ENCODE measurements at places on chromosomes 11 and 22.

- DNase-seq: no peak
Observed at GRCh38 chr22:44889255-44889878, 120.4 kb downstream of the PHF21B start.

DNA sequence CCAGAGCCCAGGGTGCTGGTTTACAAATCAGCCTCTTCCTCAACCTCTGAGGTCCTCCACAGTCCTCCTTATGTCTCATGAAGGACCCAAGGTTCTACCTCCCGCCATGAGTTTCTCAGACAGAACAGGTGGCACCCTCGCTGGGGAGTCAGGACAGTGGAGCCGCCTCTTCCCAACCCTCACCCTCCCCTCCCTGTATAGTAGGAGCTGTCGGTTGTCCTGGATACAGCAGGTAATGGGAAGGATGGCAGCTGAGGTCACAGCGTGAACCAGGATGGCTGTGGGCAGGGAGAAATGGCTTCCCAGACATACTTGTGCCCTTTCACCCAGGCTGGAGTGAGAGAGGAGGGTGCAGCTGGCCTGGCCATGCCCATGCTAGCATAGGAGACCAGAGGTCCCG lies 134.6 kb downstream of the CHST1 start:
- DNase-seq: no peak

DNA sequence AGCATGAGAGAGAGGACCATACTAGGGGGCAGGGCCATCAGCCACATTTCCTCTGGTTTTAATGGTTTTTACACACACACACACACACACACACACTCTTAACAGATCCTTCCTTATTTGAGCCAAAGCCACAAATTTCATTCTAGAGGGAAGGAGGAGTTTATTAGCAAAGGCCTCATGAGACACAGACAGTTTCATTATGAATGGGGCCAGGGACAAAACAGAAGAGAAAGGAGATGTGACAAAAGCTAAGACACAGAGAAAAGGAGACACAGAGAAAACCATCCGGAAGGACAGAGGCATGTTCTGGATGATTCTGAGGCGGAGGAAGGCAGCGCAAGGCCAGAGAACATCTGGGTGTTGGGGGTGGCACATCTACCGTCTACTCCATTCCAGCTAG lies 32.2 kb upstream of the ARFGAP3 start:
- no peak for DNase-seq

DNA sequence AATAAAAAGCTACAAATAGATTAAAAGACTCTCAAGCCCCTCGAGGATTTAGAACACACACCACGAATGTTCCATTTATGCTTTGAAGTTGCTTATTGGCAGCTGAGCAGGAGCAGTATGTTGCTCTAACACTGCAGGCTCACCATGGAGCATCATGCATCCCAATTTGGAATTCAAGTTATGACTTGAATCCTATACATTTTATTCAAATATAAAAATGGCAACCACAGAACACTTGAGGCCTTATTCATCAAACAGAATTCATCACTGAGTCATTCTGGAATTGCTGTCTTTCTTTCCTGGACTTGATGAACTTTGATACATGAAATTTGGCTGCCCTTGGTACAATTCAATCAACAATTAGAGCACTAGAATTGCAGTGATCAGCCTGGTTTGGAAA lies 24.5 kb upstream of the BLID start:
- DNase-seq: no peak

- DNase-seq: no peak
Observed at GRCh38 chr11:73249304-73249703, 22.8 kb upstream of the P2RY6 start.

DNA sequence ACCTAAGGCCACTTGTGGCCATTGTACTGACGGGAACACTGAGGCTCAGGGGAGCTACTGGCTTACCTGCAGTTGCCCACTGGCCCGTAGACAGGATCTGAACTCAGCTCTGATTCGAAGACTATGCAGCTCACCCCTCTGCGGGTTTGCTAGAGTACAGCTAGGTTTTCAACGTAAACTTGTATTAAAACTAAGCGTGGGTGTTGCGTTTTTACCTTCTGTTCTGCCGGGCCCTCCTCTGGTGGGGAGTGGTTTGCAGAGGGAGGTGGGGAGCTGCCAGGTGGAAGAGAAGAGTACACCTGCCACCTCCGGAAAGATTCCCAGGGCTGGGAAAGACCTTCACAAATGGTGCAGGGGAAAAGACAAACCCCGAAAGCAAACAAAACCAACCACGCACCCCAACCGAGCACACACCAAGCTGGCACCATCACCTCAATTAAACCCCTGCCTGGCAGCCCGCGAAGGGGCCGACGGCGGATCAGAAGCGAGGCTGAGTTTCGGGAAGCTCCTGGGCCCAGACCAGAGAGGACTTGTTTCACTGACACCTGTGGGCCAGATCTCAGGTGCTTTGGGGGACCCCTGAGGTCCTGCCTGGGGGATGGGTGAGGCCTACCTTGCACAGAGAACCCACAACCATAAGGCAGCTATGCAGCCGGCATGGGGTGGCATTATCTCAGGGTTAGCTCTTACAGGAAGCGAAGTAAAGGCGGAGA lies 37.7 kb downstream of the SHISAL1 start:
- no peak for DNase-seq

DNA sequence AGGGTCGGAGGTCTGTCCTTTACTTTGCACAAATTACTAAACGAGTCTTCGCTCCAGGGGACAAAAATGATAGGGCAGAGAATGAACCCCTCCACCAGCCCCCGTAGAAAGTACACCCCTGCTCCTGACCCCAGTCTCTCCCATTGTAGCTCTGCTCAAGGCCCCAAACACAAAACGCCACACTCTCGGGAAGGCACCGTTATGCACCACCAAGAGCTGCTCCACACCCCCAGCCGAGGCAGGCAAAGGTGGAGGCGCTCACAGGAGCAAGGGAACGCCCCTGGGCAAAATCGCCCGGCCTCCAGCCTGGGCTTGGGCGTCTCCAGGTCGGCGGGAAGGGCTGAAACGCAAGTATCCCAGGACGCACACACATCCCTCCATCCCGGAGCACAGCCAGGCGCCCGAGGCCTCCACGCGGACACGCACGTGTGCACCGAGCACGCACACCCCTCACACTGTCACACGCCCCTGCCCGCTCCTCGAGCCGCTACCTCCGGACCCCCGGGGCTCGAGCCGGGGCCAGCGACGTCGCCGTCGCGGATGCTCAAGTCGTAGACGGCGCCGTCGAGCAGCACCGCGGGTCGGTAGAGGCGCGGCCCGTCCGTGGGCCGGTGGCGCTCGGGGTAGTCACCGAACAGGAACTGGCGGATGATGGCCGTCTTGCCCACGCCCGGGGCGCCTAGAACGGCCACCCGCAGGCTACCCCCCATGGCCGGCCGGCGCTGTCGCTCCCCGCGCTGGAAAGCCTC lies 786 bp downstream of the RASL10A start:
- DNase-seq: no peak

DNA sequence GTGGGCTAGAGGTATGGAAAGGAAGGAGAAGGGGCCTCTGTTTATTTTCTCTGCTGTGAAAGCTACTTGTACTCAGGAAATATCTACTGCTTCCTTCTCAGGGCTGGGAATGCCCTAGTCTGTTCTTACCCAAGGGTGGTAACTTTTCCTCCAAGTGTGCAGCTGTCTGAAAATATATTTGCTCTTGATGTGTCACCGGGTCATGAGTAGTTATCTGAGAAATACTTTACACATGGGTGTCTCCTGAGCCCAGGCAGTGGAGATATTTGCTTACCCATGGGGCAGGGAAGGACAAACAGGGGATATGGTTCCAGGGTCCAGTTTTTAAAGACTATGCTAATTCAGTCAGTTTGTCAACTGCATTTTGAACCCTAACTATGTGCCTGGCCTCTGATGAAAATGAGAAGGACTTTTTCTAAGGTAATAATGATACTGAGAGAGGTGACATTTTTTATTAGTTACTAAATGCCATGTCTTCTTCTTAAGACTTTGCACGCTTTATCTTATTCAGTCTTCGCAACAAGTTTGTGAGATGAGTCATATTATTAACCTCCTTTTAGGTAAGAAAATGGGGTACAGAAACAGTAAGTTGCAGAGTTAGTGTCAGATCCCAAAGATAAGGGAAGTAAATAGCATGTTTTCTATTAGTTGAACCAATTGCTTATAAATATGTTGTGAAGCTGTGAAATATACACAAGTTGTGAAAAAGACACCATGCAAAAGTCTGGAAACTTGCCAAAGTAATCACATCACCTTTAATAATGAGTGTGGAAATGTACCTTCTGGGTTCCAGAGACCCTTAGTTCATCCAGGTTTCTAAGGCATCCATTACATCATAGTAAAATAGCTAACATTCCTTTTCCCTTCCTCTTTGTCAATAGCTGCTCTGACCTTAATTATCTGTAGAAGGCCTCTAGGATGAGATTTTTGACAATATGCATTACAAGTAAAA lies 22.9 kb downstream of the SYTL2 start:
- no peak for DNase-seq

GRCh38 chr11:7486781-7487140 lies 1.5 kb downstream of the OLFML1 start:
- no peak for DNase-seq

- no peak for DNase-seq
Observed at GRCh38 chr11:113705871-113706655, at the start of gene TMPRSS5. TMPRSS5 (minus strand) TSS chr11:113706308; CDS start chr11:113706224, 84 bp downstream.

- DNase-seq: peak; percentile 89
Observed at GRCh38 chr22:23069502-23070357, 589 bp upstream of the GNAZ start.

GRCh38 chr11:19453651-19454257 lies 213.0 kb upstream of the E2F8 start:
- DNase-seq: no peak

- peak; percentile 26 for DNase-seq
Observed at GRCh38 chr11:44726283-44727113, at the start of gene TSPAN18. TSPAN18 (plus strand) TSS chr11:44726962; CDS start chr11:44906417, 179,455 bp downstream.

- no peak for DNase-seq
Observed at GRCh38 chr22:44231233-44231632, 50.5 kb downstream of the PARVG start.

DNA sequence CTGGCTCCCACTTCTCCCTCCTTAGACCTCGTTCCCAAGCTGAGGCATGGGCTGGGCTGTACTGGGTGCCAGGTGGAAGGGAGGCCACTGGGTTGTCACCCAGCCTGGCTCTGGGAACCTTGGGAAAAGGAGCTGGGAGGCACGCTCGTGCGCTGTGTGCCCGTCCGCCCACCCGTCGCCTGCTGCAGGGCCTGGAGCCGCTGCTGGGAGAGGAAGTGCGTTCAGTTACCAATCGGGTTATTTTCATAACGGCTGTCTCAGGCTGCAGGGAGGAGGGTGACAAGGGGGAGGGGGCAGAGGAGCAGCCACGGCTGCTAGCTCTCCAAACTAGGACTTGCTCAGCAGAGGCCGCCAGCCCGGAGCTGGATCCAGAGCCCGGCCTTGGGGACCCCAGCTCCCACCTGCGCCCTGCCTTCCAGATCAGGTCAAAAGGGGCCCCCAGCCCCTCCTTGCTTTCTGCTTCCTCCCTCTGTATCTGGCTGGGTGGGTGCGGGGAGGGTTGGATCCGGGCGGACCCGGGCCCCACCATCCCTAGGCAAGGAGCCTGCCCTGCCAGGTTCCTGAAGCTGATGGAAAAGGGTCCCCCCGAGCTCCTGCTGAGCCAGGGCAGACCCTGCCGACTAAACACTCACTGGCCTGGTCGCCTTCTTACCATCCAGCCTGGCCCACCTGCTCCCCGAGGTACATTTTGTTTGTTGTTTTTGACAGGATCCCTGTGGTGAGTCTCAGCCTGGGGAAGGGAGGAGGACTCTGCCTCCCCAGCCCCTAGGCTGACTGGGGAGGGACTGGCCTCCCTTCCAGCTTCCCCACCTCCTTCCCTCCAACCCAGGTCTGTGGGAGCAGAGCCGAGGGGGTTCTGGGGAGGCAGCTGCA lies 14.3 kb downstream of the DGKZ start:
- peak; percentile 71 for DNase-seq

- no peak for DNase-seq
Observed at GRCh38 chr11:17259519-17259918, 17.0 kb upstream of the NUCB2 start.

GRCh38 chr22:45922256-45922655 lies 54.7 kb downstream of the WNT7B start:
- no peak for DNase-seq

GRCh38 chr11:69746752-69747742 lies 28.1 kb downstream of the FGF4 start:
- no peak for DNase-seq

- no peak for DNase-seq
Observed at GRCh38 chr11:118476676-118477075, 40.4 kb downstream of the KMT2A start.

- peak; percentile 52 for DNase-seq
Observed at GRCh38 chr22:30694171-30694639, 469 bp upstream of the OSBP2 start.

DNA sequence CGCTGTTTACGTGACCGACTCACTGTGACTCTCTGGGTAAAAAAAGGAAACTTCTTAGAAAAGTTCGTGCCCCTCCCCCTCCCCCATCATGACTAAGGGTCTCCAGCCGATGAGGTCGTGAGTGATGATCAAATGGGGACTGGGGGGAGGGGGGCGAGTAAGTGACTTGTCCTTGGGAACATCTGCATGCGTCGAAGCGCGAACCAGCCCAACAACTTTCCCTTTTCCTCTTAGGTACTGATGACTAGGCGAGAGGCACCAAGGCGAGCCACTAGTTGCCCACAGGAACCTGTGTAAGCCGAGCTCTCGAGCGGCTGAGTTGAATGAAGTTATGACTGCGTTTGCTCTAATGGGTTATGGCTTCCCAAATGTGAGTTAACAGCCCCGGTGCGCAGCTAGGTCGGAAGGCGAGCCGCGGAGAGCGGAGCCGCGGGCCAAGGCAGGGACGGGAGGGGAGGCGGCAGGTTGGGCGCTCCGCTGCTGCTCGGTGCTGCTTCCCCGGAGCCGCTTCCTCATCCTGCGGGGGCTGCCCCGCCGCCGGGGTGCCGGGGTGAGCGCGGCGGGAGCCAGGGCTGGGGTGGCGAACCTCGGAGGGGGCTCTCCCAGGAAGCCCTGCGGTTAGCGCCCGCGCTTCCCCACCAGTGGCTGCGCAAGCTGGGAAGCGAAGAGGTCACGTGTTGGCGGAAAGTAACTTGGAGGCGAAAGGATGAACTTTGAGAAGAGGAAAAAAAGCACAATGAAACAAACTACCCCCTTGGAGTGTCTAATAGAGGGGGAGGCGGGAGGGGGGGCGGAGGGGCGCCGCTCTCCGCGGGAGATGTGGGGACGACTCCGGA lies 22.1 kb upstream of the BDNF start:
- DNase-seq: no peak

GRCh38 chr11:78564490-78565467 lies 9.9 kb downstream of the NARS2 start:
- peak; percentile 58 for DNase-seq

DNA sequence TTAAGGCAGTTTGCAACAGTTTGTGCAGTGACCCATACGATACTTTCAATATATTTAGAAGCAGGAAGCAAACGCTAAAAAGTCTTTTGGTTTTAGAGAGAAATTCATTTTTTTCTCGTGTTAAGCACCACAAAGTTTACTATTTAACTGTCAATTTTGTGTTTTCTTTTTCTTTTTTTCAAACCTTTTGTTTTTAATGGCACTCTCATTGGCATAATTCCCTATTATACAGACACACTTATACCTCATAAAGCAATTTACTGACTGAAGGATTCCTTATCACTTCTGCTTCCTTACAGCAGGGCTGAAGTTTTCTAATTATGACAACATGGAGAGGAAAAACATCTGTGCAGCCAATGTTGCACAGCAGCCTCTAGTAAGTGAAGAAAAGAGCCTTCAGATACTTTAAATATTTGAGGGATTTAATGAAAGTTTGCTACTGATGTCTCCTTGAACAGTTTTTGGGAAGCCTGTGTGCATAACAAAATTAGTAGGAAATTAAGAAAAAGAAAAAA lies 2191.2 kb downstream of the LRRC4C start:
- DNase-seq: no peak
